ENCODE measurements at places on chromosomes 5 and 9.

GRCh38 chr5:125550274-125550673 lies 803.8 kb upstream of the ZNF608 start:
- DNase-seq = no peak

DNA sequence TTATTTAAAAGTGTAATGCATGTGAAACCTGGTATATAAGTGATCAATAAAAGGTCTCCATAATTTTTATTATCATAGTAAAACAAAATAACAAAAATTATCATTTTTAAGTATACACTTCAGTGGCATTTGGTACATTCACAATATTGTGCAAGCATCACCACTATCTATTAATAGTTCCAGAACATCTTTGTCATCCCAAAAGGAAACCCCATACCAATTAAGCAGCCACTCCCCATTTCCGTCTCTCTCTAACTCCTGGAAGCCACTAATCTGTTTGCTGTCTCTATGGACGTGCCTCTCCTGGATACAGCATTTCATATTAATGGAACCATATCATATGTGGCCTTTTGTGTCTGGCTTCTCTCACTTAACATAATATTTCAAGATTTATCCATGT lies 7.6 kb downstream of the OLFML2A start:
- DNase-seq = no peak

GRCh38 chr5:64040490-64040889 lies 78.2 kb upstream of the HTR1A start:
- DNase-seq = no peak

- DNase-seq = no peak
Observed at GRCh38 chr5:164998142-164998541, 1492.7 kb downstream of the MAT2B start.

DNA sequence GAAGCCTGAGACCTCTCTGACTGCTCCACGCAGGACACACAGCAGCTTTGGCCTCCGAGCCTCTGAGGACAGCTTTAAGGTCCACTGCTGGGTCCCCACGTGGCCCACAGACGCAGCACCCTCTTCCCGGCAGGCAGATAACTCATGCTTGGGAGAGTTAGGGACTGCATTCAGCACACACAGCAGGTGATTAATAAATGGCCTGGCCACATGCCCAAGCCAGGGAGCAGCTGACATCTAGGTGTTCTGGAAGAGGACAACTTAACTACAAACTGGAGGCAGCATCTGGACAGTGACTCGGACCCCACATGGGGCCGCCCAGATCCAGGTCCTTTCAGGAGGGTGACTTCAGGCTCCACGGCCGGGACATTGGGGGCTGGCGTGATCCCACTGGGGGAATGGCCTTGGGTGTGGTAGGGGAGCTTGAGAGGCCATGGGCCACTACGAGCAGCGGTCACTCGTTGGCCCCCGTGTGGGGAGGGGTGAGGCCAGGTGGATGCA lies 11.3 kb downstream of the NINJ1 start:
- no peak for DNase-seq

DNA sequence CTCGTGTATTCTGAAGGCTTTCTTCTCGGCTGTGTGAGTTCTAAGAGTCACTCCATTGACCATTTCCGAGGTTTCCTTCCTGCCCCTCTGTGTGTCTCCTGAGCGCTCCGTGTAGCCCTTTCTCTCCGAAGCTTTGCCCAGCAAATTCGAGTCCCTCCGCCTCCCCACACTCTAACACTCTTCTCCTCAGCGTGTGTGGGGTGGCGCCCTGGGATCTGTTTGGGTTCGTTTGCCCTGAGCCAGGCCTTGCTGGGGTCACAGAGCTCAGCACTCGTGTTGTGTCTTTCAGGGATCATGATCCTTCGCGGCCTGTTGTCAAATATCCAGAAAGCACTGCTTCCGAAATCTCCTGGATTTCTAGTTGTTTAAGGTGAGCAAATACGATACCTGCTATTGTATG lies 5.6 kb upstream of the PAEP start:
- no peak for DNase-seq

GRCh38 chr9:101995231-101995630 lies 256.8 kb upstream of the GRIN3A start:
- DNase-seq = no peak

DNA sequence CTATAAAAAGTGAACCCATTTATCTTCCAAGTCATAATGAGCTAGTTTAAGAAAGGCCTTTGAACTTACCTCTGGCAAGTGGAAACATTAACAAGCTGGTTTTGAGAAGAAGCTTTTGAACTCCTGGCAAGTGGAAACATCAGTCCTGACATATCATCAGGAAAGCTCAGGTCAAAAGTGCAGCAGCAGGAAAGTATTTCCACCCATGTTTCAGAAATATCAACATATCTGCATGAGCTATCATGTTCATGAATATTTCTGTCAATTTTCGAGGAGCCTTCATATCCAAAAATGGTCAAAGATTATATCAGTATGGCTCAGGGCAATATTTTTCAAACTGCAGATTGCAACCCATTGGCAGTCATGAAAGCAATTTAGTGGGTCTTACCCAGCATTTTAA lies 133.9 kb downstream of the PLK2 start:
- no peak for DNase-seq

DNA sequence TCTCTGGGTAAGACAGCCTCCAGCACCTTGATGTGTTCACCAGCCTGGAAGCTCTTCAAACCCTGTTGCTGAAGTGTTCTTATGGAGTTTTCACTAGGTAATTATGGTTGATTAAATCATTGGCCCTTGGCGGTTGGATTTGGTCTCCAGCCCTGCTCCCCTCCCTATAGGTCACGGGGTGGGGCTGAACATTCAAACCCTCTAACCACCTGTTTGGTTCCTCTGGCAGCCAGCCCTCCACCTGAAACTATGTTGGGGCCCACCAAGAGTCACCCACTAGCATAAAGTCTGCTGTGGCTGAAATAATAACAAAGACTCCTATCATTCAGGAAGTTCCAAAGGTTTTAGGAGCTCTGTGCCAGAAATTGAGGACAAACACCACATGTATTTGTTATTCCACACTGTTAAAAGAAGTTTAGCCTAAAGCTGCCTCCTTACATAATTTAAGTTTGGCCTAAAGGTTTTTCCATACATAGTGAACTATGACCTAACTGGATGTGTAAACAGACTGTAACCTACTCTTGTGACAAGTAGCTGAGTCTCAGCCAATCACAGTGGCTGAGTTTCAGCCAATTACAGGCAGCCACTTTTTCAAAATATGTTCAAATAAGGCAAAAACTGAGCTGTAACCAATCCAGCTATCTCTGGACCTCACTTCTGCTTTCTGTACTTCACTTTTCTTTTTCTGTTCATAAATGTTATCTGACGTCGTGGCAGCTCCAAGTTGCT lies 34.8 kb downstream of the TMEM252 start:
- DNase-seq = no peak

DNA sequence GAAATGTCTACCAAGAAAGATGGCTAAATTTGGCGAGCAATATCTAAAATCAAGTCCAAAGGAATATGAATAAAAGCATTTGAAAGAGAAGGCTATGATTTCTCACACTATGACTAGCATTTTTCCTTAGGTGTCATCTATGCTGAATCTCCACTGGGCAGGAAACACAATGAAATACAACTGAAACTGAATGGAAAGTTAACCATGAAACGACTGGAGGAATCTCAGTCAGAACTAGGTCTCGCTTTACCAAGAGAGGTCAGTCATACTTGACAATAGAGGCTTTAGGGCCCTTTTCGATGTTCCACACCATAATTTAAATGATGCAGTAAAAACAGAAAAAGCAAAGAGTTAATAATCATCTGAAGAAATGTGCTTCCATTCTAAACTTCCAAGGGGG lies 339.0 kb downstream of the PDE4D start:
- no peak for DNase-seq

DNA sequence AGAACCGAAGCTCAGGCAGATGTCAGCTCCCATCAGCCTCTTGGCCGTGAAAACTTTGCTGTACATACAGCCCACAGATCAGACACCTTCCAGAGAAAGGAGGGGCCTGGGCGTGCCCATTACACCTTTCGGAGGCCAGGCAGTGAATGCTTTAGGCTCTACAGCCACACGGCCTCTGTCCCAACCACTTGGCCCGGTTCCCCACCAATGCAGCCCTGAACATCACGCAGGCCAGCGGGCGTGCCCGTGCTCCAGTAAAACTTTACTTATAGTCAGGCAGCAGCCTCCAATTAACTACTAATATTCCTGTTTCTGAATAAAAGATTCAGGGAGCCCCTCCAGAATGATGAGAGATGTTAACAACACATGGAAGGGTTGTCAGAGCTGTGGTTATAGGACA lies 23.9 kb downstream of the LPCAT1 start:
- no peak for DNase-seq

DNA sequence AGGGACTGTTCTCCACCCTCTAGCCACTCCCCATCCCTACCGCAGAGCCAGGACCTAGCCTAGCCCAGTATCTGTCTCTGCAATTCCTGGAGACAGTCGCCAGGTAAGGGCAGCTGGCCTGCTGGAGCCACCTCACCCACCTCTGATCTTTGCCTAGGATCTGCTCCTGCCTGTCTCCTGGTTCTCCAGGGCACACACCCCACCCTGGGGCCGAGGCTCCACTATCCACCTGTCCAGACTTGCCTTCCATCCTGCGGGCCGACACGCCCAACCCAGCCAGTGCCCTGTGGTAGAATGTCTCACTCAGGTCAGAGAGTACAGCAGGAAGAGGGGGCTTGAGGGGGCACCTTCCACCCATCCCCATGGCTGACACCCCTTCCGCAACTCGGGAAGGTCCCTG lies 15.7 kb upstream of the AQP7 start:
- DNase-seq = no peak

- no peak for DNase-seq
Observed at GRCh38 chr9:28538132-28538531, 964.9 kb upstream of the C9orf72 start.

GRCh38 chr5:174148721-174149120 lies 103.2 kb downstream of the NSG2 start:
- DNase-seq = no peak

GRCh38 chr9:6214434-6214833 lies 1.2 kb upstream of the IL33 start:
- no peak for DNase-seq

DNA sequence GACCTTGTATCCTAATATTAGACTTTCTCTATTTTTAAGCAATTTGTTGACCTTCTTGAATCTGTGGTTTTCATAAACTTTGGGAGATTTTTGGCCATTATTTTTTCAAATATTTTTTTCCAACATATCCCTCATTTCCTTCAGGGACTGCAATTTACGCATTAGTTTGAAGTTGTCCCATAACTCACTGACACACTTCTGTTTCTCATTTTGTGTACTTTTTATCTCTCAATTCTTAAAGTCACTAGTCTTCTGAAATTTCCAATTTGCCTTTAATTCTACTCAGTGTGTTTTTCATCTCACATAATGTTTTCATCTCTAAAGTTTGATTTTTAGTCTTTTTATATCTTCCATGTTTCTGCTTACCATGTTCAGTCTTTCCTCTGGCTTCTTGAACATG lies 356.8 kb downstream of the RAB3C start:
- DNase-seq = no peak

GRCh38 chr5:85906460-85906859 lies 711.3 kb upstream of the COX7C start:
- no peak for DNase-seq

GRCh38 chr5:169850409-169850808 lies 129.9 kb downstream of the INSYN2B start:
- DNase-seq = no peak
